Stimulated activated CD4-positive, alpha-beta T cell treated with anti-CD3 and anti-CD28 coated beads, Interleukin-1b, Interleukin-23, amount 100 ng/mL, for 4 hours (primary cell): ENCODE measurements at places on chromosomes 4 and X.

GRCh38 chr4:158754385-158755180 lies 14.2 kb upstream of the FNIP2 start:
- no peak for DNase-seq

- DNase-seq = no peak
These were observed 201.9 kb upstream of the PPARGC1A start for GRCh38 chr4:24091639-24092233.

- DNase-seq = no peak
These were observed 40.9 kb downstream of the SEPTIN11 start for GRCh38 chr4:76990288-76991080.

DNA sequence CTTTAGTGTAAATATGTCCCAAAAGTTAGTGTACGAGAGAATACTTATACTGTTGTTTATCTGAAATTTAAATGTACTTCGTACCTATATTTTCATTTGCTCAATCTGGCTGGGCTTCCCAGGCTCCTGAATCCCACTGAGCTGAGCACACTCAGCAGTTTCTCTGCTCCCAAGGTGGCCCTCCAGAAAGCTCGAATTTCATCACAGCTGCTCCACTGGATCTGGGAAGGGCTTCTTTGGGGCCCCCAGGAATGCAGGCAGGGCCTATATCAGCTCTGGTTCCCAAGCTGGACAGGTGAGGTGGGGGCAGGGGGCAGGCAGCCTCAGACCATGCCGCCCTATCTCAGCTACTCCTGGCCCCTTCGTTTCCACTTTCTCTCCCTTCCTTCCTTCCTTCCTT lies 1.5 kb upstream of the FATE1 start:
- DNase-seq = no peak

- no peak for DNase-seq
These were observed 153.3 kb downstream of the TMEM164 start for GRCh38 chrX:110156167-110156754.

DNA sequence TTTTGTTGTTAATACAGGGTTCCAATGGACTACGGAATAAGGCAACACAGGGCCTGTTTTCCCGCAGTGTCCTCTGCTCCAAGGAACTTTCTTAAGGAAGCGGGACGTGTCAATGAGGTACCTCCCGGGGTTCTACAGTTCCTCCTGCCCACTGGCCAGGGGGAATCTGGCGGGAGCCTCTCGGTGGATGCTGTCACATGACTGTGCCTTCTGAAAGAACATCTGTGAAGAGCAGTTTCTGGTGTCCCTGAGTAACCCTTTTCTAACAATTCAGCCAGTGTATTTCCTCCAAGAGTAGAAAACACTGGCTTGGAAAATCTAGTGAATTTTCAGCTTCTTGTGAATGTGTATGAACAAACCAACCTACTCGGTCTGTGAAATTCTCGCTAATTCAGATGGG lies 32.7 kb downstream of the MFAP3L start:
- no peak for DNase-seq

DNA sequence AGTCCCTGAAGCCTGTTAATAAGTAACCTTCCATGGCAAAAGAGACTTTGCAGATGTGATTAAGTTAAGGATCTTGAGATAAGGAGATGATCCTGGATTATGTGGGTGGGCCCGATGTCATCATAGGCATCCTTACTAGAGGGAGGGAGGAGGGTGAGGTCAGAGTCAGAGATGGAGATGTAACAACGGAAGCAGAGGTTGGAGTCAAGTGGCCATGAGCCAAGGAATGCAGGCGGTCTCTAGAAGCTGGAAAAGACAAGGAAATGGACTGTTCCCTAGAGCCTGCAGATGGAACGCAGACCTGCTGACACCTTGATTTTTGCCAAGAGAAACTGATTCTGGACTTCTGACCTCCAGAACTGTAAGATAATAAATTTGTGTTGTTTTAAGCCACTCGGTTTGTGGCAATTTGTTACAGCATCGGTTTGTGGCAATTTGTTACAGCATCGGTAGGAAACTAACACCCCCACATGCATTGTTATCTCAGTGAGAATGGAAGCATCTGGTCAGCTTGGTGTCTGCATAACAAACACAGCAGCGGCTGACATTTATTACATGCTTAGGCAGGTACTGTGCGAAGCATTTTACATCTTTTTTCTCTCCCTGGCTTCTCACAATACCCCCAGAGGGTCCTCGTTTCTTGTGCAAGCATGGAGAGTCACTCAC lies 55.6 kb downstream of the CLDN34 start:
- DNase-seq = no peak

- no peak for DNase-seq
These were observed 76.9 kb upstream of the EXOC1L start for GRCh38 chr4:55742655-55743202.
